ENCODE measurements at places on chromosomes 16 and 17.

DNA sequence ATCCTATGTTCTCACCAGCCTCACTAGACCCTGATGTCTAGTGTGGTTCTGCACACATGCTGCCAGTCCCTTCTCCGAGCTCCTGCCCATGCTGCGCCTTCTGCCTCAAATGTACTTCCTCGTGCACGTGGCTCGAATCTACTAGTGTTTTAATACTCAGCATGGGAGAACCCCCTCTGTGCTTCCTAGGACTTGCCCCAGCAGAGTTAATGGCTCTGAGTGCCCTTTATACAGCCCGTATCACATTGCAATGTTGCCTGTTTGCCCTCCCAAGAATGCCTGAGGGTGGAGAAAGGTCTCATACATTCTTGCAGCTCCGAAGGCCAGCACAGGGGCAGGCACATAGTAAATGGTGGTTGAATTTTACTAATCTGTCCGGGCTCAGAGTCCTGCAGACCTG, 190.8 kb upstream of the NLRP1 start:
- DNase-seq = peak; percentile 49

DNA sequence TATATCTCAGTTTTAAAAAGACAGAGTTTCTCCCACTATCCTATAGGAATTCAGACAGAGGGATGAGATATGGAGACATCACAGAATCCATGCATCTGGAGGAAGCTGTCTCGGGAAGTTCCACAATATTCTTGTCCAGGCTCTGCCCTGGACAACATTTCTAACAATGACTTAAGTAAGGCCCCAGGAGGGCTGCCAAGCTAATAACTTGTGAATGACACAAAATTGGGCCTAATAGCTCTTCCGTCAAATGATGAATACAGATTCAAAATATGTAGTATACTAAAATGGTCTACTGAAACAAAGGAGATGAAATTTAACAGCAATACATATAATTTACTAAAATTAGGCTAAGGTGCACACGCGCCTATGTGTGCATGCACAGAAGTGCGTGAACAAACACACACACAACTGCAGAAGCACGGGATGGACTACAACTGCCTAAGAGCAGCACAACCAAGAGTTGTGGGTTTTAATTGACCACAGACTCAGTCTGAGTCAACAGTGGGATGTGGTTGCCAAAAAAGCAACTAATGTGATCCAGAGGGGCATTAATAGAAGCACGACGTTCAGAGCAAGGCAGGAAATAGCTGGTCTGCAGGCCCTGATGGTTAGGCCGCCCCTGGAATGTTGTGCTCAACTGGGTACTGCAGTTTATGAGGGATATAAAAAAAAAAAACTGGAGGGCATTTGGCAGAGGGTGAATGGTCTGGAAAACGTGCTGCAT, 26.3 kb upstream of the HS3ST2 start:
- DNase-seq = no peak

DNA sequence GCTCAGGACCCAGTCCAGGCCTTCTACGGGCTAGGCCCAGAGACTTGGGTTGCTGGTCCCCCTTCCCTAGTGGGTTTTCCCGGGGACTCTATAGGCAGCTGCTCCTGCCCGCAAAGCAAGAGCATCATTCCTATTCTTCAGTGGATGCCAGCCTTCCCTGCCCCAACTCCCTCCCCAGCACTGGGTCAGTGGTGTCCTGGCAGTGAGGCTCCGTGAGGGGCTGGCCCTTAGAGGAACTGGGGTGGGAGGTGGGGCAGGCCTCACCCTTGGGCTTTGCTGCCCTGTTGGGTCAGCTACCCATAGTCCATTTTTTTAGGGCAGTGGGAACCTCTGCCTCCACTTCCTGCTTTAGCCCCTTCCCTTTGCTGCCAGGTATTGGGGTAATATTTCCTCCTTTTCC, 7.9 kb upstream of the PLEKHG4 start:
- DNase-seq = no peak

DNA sequence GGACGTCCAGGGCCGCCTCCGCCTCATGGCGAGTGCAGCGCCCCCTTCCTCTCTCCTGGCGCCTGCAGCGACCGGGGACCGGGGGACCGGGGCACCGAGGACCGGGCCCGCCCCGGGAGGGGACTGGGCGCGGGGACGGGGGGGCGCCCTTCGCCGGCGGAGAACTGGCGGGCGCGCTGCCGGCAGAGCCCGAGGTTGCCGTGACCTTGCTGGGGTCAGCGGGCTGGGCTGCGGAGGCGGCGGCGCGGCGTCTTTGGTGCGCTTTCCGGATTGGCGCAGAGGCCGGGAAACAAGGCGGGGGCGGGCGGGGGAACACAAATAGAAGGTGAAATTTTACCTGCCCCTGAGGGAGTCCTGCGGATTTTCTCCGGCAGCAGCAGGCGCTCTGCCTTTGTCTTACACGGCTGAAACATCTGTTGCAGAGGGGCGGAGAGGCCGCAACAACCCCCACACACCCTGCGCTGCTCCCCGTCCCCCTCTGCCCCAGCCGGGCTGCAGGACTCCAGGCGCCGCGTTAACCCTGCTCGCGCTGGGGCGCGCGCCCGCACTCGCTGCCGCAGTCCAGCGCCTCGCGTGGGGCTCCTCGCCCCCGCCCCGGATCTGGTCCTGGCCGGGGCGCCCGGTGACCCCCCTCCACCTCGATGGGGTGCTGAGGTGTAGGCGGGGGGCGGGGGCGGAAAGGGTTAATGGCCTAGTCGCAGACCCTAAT, 53.5 kb downstream of the SREBF1 start:
- DNase-seq = peak; percentile 91

- no peak for DNase-seq
Measured at GRCh38 chr17:14670861-14671260, 370.0 kb downstream of the HS3ST3B1 start.

DNA sequence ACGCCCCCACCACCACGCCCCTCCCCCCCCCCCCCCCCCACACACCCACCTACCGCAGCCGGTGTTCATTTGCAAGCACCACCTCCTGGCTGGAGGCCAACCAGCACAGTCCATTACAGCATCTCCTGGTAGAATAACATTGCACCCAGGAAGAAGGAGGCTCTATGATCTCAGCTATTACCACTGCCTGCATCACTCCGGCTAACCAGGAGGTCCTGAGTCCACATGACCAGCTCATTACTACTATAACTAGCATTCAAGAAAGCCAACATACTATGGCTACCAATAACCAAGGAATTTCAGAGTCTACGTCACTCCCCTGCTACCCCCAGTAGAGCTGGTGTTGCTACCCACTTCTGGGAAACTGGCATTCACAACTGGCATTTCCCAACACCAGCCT, 81.1 kb upstream of the ALOX12 start:
- DNase-seq = no peak

GRCh38 chr16:65406116-65406515, 284.3 kb upstream of the CDH11 start:
- DNase-seq = no peak

DNA sequence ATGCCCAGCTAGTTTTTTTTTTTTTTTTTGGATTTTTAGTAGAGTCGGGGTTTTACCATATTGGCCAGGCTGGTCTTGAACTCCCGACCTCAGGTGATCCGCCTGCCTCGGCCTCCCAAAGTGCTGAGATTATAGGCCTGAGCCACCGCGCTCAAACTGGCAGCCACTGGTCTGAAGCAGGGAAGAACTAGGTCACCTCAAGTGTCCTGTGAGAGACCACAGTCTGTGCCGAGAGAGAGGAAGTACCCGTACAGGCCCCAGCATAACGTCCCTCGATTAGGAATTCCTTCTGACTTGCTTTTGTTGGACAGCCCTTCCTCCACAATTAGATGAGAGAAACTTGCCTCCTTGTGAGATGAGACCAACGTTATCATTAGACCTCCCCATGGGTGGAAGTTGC, 13.7 kb upstream of the CD300E start:
- no peak for DNase-seq

DNA sequence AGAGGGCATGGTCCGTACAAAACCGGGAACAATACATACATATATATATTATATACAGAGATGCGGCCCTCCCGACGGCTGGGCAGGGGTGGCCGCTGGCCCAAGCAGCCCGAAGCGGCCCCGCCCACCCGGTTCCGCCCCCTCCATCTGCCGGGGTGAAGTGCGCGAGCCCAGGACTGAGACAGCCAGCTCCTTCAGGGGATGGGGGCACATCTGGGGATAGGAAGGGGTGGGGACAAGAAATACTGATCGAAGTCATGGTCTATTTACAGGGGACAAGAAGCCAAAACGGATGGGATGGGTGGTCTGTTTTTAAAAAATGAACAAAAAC, 3.8 kb upstream of the SAMD14 start:
- no peak for DNase-seq

DNA sequence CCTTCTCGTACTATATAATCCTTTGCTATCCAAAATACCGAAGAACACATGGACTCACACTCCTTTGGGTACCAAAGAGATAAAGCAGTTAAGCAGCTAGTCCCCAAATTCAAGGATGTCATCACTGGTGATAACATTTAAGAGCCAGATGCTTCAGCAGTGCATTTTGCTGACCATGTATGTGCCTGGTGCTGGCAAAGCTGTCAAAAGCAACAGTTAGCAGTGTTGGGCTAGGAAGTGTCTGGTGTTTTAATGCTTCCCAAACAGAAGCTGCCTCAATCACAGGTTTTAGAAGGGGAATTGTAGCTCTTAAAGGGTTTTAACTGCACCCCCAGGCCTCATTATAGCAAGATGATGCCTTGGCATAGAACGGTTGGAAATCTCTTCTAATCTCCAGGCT, 4.7 kb downstream of the FAM117A start:
- no peak for DNase-seq

DNA sequence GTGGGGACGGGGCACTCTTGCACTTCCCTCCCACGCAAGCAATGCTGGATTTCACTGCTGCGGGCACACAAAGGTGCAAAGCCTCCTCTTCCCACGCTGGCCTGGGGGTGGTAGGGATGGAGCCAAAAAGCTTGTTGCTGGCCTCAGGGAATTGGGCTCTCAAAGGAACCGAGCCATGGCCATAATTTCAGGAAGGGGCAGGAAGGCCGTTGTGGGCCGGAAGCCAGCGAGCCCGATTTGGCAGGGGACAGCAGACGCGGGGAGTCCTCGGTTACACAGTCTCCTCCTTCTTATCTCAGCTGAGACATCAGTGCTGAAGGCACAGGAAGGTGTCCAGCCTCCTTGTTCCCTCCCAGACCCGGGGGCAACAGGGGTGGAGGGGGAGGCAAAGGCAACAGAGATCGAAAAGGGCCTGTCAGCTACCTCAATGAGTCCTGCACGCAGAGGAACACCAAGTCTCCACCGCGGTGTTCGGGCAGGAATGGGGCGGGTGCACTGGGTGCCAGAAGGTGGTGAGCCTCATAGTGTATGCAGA, 59.5 kb downstream of the SLFN11 start:
- no peak for DNase-seq

GRCh38 chr17:64775701-64776570, 113.8 kb upstream of the SMURF2 start:
- DNase-seq = no peak

- DNase-seq = no peak
Measured at GRCh38 chr16:57304169-57305061, 19.9 kb upstream of the PLLP start.

GRCh38 chr17:82704886-82705285, 6.4 kb upstream of the RAB40B start:
- DNase-seq = no peak

DNA sequence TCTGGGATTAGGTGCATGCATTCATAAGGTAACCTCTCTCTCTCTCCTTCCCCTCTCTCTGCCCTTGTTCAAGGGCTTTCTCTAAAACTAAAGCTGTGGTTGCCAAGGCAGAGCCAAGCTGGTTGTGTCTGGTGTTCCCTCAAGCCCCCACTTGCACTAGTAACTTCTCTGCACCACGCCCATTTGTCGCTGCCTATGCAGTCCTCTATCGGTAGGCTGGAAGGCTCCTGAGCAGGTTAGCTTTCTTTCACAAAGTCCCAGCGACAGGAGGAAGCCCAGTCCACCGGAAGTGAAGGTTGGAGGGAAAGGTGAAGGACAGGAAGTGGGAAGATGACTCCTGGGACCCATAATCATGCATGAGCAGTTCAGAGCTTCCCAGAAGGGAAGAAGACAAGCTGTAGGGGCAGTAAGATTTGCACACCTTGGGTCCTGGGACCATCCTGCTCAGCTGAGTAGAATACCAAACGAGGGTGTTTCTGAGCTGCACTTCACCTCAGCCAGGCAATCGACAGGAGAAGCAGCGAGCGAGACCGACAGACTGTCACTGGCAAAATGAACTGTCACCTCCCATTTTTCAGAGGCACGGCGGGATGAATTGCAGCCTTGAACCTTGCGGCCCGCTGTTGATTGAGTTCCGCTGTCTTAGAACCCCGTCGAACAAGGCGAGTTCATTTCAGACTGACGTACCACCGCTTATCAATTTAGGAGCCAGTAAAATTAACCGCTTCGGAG, 14.7 kb upstream of the SKAP1 start:
- no peak for DNase-seq

DNA sequence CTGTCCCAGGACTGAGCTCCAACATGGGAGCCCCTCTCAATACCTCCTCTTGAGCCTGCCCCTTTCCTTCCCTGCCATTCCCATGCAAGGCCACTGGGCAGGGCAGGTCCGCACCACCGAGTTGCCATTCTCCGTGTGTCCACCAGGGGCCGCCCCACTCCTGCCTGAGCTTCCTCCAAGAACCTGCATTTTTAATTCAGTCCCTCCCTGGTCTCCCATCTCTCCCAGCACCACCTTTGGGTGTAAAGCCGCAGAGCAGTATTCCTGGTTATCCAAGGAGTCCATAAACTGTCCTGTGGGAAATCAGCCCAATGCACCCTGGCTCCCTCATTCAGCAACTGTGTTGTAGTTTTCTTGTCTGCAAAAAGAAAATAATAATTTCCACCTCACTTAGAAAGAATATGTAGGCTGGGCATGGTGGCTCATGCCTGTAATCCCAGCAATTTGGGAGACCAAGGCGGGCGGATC, 15.9 kb upstream of the ANKRD40CL start:
- DNase-seq = peak; percentile 81

DNA sequence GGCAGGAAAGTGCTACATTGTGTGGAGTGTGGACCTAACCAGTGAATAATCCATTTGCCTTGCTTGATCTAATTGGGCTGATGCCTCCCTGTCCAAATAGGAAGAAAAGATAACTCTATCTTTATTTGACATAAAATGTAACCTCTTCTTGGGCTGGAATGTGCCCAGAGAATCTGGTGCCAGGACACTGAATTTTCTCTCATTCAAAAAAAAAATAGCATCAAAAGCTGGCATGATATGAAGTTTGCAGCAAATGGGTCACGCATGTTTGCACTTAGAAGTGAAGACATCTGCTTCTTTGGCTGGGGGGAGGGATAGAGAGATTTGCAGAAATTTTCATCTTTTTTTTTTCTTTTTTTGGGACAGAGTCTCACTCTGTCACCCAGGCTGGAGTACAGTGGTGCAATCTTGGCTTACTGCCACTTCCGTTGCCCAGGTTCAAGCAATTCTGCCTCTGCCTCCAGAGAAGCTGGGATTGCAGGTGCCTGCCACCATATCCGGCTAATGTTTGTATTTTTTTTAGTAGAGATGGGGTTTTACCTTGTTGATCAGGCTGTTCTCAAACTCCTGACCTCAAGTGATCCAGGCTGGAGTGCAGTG, 478.2 kb upstream of the EEF2KMT start:
- DNase-seq = no peak

DNA sequence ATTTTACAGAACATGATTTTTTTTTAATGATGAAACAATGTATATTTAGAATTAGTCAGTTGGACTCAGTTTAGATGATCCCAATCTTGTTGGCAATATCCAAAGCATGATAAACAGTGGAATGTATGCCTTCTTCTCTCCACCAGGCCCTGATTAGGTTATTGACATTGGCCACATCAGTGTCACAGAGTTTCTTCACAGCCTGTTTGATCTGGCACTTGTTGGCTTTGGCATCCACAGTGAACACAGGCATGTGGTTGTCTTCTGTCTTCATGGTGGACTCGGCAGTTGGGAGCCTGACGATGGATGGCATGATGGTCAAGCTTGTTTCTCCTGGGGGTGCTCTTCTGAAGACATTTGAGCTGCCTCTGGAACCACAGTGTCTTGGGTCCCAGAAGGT, 317.5 kb downstream of the PMP22 start:
- DNase-seq = no peak

GRCh38 chr16:3998793-3999478, 117.3 kb downstream of the ADCY9 start:
- peak; percentile 64 for DNase-seq
